ENCODE measurements at places on chromosomes 4 and X. TPM values are rescaled to one million over a fixed set of nuclear protein-coding genes. Genes with fewer than 3 reads are reported as not detected.

DNA sequence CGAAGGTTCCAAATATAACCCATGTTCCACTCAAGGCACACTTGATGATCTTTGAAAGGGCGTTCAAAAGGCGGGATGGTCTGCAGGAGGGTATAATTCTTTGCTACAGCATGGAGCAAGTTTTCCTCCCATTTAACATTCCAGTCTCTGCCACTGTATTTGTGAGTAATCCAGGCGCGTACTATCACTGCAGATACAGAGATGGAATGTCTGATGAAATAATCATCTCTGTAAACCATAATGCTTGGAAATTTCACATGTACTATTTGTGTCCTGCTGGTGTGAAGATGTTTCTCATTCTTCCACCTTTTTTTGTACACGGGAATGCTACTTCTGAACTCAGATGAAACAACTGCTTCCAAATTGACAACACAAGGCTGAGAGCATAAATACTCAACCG is 15.5 kb downstream of the SEL1L3 start:
- H3K36me3 ChIP-seq = no peaks in the 10 kb centered on the region
- peak; percentile 50 for DNase-seq
- H3K4me1 ChIP-seq = no peaks in the 10 kb centered on the region
- no peak overlapping the region for H3K4me3 ChIP-seq

- H3K4me1 ChIP-seq = peaks cover 5% of the 10 kb centered on the region
- no peaks in the 10 kb centered on the region for H3K27me3 ChIP-seq
- no peak for DNase-seq
- H3K36me3 ChIP-seq = no peaks in the 10 kb centered on the region
- H3K4me3 ChIP-seq = no peak overlapping the region
Observed at GRCh38 chr4:168498251-168498650, 1.4 kb downstream of the PALLD start.

- peak; percentile 68 for DNase-seq
- H3K27ac ChIP-seq = peak overlapping the region; percentile 96
- H3K36me3 ChIP-seq = no peaks in the 10 kb centered on the region
- peak overlapping the region; percentile 91 for H3K4me3 ChIP-seq
- H3K27me3 ChIP-seq = no peaks in the 10 kb centered on the region
- H3K4me1 ChIP-seq = peaks cover 5% of the 10 kb centered on the region
Observed at GRCh38 chrX:23742174-23742696, 841 bp downstream of the ACOT9 start.

DNA sequence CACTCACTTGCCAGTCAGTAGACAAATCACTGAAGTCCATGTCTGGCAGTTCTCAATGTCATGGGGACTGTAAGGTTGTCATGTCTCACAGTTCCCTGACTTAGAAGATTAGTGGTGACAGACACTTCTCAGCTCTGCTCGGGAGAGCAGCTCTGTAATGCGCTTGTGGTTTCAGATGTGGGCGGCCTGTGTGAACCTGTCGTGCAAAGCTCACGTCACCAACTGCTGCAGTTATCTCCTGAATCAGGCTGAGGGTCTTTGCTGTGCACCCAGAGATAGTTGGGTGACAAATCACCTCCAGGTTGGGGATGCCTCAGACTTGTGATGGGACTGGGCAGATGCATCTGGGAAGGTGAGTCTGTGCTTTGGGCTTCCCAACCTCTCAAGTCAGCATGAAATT is at the start of gene IL9R:
IL9R (plus strand) TSS at position 261 of the 400 bp plus-strand sequence; CDS start at position 325, 64 bp downstream.
- no peaks in the 10 kb centered on the region for H3K27me3 ChIP-seq
- no peaks in the 10 kb centered on the region for H3K36me3 ChIP-seq
- no peaks in the 10 kb centered on the region for H3K4me1 ChIP-seq
- no peak for DNase-seq

GRCh38 chr4:140372751-140373327 is 607 bp upstream of the SCOC start:
- H3K36me3 ChIP-seq = no peaks in the 10 kb centered on the region
- peaks cover 23% of the 10 kb centered on the region for H3K4me1 ChIP-seq
- DNase-seq = no peak
- H3K4me3 ChIP-seq = peak overlapping the region; percentile 90
- peak overlapping the region; percentile 77 for H3K27ac ChIP-seq
- H3K27me3 ChIP-seq = no peaks in the 10 kb centered on the region

- H3K4me1 ChIP-seq = peaks cover 11% of the 10 kb centered on the region
Observed at GRCh38 chr4:80204433-80205011, 7.2 kb downstream of the PRDM8 start.

GRCh38 chr4:121072224-121073003 is at the start of gene NDNF:
TSS of gene NDNF (minus strand) at chr4:121072535. CDS start at chr4:121045837, 26,698 bp downstream.
- H3K36me3 ChIP-seq = no peaks in the 10 kb centered on the region
- peaks cover 19% of the 10 kb centered on the region for H3K27me3 ChIP-seq
- no peak within 1 kb of the TSS for H3K27ac ChIP-seq
- peak; percentile 37 for DNase-seq
- peak within 1 kb of the TSS; percentile 73 for H3K4me3 ChIP-seq
- H3K4me1 ChIP-seq = peaks cover 15% of the 10 kb centered on the region

DNA sequence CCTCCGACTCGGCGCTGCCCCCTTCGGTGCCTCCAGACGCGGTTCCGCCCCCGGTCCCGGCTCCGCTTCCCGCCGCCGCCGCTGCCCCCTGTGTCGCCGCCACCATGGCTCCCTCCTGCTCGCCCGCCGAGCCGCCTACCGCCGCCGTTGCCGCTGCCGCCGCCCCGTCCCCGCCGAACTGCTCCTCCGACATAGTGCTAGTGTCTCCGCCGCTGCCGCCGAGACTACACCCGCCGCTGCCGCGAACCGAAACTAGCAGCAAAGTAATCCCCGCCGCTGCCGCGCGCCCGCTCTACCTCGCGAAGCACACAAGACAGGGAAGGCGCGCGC is 340 bp downstream of the HNRNPD start:
- no peak for DNase-seq
- peaks cover 11% of the 10 kb centered on the region for H3K4me1 ChIP-seq
- peak overlapping the region; percentile 99 for H3K4me3 ChIP-seq
- H3K36me3 ChIP-seq = peaks cover 15% of the 10 kb centered on the region
- H3K27ac ChIP-seq = peak overlapping the region; percentile 98

GRCh38 chrX:58025979-58026378 is 115.7 kb upstream of the ZXDA start:
- no peak for DNase-seq
- no peaks in the 10 kb centered on the region for H3K27me3 ChIP-seq
- H3K4me1 ChIP-seq = no peaks in the 10 kb centered on the region
- H3K27ac ChIP-seq = no peak overlapping the region
- no peak overlapping the region for H3K4me3 ChIP-seq

DNA sequence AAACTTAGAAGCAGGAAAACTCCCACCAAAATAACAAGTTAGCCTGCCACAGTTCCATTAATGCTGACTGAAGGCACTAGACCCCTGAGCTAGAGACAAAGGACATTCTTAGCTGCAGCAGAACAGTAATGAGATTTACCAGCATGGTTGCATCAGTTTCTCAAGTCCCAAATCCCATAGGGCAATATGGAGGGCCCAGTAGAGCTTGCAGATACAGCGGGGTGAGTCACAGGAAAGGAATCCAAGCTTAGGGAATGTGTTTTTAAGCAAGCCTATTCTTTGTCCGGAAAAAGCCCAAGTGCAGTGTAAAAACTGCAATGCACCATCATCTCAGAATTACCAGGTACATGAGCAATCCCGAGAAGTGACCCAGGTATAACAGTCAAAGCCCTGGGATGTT is 51.3 kb upstream of the EXOC1L start:
- no peak overlapping the region for H3K4me3 ChIP-seq
- H3K36me3 ChIP-seq = no peaks in the 10 kb centered on the region
- H3K27me3 ChIP-seq = no peaks in the 10 kb centered on the region

DNA sequence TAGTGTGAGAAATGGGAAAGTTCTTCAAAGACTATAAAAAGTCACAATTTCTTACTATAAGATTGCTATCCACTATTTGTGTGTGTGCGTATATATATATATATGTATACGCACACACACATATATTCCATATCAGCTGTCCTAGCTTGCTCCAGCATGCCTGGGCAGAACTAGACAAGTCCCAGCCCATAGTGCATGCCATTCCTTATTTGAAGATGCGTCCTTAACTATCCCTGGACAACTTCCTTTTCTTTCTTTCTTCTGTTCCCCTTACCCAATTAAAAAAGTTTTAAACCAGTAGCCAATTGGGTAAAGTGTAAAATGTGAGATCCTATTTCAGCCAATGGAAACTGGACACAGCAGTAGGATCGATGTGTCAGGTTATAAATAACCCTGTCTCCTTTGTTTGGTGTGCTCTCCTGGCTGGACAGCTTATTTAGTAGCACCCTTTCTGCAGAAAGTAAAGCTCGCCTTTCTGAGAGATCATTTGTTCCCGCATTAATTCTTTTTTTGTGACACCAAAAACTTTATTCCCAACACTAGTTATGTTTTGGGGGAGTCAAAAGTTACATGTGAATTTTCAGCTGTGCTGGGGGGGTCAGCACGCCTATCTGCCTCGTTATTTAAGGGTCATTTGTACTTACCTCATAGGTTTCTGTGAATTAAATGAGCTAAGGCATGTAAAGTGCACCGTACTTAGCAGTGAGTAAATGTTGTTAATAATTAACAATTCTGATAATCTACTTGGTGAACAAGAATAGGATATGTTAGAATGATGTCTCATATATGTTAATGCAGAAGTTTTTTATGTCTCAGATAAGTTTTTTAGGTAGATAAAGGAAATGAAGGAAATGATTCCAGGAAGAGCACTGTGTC is 40.9 kb downstream of the KDM6A start:
- H3K27me3 ChIP-seq = no peaks in the 10 kb centered on the region
- H3K4me3 ChIP-seq = no peak overlapping the region
- no peaks in the 10 kb centered on the region for H3K36me3 ChIP-seq
- no peak overlapping the region for H3K27ac ChIP-seq
- H3K4me1 ChIP-seq = peaks cover 16% of the 10 kb centered on the region

- no peak overlapping the region for H3K27ac ChIP-seq
- H3K4me3 ChIP-seq = no peak overlapping the region
- no peaks in the 10 kb centered on the region for H3K36me3 ChIP-seq
- DNase-seq = no peak
- H3K27me3 ChIP-seq = no peaks in the 10 kb centered on the region
Observed at GRCh38 chr4:115711575-115711974, 598.2 kb upstream of the NDST4 start.

DNA sequence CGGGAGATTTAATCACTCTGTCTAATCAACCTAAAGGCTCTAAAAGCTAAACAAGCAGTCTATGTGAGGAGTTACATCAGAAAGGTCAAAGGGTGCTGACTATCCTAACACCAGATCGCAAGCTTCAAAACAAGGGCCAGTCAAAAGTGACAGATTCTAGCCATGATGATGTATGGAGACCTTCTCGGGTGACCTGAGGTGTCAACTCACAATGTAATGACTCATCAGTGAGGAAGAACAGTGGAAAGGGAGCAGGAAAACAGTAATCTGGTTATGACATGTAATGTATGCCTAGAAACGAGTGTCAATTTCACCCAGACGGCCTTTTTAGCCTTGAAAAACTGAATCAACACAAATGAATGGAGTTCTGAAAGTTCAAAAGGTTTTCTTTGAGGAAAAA is 375.3 kb downstream of the IDS start:
- H3K4me3 ChIP-seq = no peak overlapping the region
- H3K4me1 ChIP-seq = no peaks in the 10 kb centered on the region
- H3K27me3 ChIP-seq = no peaks in the 10 kb centered on the region
- no peak overlapping the region for H3K27ac ChIP-seq

GRCh38 chr4:183721207-183722081 is 62.4 kb downstream of the TRAPPC11 start:
- H3K36me3 ChIP-seq = no peaks in the 10 kb centered on the region
- H3K4me3 ChIP-seq = no peak overlapping the region
- H3K27ac ChIP-seq = no peak overlapping the region
- H3K4me1 ChIP-seq = peaks cover 3% of the 10 kb centered on the region

DNA sequence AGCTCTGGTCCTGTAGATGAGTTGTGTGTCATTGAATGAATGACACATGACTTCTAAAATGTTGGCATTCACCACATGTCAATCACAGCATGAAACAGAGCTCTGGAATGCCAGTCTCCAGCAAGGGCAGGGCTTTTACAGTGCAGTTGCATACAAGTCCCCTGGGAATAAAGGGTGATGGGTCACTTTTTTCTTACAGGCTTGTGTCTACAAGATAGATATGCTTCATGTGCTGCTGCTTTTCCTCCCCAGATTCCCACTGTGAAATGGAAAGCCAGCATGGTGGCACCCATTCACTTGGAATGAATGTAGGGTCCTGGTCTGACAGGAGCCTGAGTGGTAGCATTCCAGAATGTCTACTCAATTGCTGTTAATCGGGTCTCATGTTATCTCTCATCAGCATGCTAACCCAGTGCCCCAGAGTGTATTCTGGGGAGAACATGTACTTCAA is 159.1 kb upstream of the KIT start:
- peaks cover 28% of the 10 kb centered on the region for H3K4me1 ChIP-seq
- peak overlapping the region; percentile 73 for H3K27ac ChIP-seq
- peak; percentile 36 for DNase-seq
- no peak overlapping the region for H3K4me3 ChIP-seq
- H3K27me3 ChIP-seq = no peaks in the 10 kb centered on the region
- H3K36me3 ChIP-seq = no peaks in the 10 kb centered on the region

DNA sequence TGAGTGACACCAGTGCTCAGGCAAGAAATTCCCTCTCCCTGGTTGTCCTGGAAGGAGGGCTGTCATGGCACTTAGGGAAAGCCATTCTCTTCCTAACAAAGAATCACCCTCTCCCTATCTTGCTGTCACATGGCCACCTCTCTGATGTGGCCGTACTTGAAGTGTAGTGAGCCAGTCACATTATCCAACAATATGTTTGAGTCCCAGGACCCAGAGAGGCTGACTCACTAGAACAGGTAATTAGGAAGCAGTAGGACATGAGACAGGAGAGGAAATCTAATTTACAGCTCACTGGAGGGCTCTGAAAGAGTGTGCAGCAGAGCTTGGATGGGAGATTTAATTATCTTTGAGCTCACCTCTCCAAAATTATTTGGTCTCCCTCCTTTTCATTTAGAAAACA is 299.1 kb downstream of the ARHGAP24 start:
- no peaks in the 10 kb centered on the region for H3K27me3 ChIP-seq
- peaks cover 4% of the 10 kb centered on the region for H3K4me1 ChIP-seq
- H3K27ac ChIP-seq = no peak overlapping the region
- no peaks in the 10 kb centered on the region for H3K36me3 ChIP-seq
- H3K4me3 ChIP-seq = no peak overlapping the region

DNA sequence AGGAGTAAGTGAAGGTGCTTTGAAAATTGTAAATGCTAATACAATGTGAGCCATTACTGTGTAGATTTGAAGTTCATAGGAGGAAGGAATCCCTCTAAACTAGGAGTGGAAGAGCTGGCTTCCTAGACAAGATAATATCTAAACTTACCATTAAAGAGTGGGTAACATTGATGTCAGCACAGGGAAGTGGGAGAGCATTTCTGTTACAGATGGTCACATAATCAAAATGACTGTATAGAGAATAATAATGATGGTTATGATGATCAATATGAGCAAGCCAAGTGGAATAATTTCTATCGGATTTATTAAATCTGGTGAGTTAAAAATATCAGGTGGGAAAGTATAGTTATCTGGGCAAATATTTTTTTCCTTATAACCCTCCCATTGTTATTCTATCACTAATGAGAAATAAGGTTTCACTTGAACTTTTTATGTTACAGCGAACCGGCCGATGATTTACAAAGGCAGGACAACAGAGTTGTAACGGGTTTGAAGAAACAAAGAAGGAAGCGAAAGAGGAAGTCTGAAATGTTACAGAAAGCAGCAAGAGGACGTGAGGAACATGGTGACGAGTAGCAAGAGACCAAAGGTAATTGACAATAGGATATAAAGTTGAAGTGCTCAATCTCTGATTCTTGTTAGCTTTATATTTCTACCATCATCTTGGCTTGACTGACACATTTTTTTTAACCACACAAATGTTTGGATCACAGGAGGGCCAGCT is 43.5 kb downstream of the FMR1NB start:
- no peak overlapping the region for H3K27ac ChIP-seq
- no peak for DNase-seq
- no peak overlapping the region for H3K4me3 ChIP-seq
- H3K36me3 ChIP-seq = no peaks in the 10 kb centered on the region
- no peaks in the 10 kb centered on the region for H3K27me3 ChIP-seq
- no peaks in the 10 kb centered on the region for H3K4me1 ChIP-seq

Gene GPR143
- 1.8 TPM for total RNA-seq

Gene FRMD7
- total RNA-seq = not detected

All from astrocyte (in vitro differentiated cells and primary cell).